ENCODE measurements at places on chromosomes 12 and 14. TPM values are rescaled to one million over a fixed set of nuclear protein-coding genes. Genes with fewer than 3 reads are reported as not detected.

DNA sequence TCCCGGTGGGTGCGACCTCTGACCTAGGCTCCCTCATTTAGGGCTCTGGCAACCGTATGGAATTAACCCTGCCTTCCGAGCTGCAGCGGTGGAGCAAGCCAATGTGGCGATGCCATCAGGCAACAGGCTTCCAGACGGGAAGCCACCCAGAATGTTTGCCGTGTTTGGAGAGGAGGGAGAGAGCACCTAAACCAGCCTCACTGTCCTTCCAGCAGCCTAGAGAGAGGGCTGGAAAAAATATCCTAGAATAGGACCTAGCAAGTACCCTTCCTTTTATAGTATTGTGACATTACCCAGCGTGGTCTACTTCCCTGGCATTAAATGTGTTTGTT, 287 bp upstream of the SLC2A13 start:
- DNase-seq, result no peak

GRCh38 chr14:99191395-99192027, 80.5 kb downstream of the BCL11B start:
- no peak for DNase-seq

Gene CYP27B1
- total RNA-seq, result 30.2 TPM

Gene KCNA5
- 0.79 TPM for total RNA-seq

- no peak for DNase-seq
Observed at GRCh38 chr12:88448337-88448915, 131.8 kb downstream of the KITLG start.

Gene HCAR3
- total RNA-seq, result not detected

DNA sequence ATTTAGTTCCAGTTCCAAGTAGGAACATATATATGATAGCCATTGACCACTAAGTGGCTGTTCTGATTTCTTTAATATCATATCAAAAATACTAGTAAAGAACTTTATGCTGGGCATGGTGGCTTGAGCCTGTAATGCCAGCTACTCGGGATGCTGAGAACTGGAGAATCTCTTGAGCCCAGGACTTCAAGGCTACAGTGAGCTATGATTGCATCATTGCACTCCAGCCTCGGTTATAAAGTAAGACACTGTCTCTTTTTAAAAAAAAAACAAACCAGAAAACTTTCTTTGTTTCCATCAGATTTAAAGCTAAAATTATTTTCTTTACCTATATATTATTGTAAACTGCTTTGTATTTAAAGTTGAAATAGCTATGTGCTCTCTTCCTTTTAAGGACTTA, 127.0 kb downstream of the SCAF11 start:
- DNase-seq, result no peak

Gene KLRC2
- not detected for total RNA-seq

Gene B4GALNT1
- 2.3 TPM for total RNA-seq

Gene PTPN21
- 58.6 TPM for total RNA-seq

DNA sequence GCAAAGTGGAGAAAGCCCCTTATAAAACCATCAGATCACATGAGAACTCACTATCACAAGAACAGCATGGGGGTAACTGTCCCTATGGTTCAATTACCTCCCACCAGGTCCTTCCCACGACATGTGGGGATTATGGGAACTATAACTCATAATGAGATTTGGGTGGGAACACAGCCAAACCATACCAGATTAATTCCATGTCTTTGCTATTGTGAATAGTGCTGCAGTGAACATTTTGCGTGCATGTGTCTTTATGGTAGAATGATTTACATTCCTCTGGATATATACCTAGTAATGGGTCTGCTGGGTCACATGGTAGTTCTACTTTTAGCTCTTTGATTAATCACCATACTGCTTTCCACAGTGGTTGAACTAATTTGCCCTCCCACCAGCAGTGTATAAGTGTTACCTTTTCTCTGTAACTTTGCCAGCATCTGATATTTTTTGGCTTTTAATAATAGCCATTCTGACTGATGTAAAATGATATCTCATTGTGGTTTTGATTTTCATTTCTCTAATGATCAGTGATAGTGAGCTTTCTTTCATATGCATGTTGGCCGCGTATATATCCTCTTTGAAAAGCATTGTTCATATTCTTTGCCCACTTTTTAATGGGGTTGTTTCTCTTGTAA, 29.7 kb upstream of the SAV1 start:
- DNase-seq, result no peak

DNA sequence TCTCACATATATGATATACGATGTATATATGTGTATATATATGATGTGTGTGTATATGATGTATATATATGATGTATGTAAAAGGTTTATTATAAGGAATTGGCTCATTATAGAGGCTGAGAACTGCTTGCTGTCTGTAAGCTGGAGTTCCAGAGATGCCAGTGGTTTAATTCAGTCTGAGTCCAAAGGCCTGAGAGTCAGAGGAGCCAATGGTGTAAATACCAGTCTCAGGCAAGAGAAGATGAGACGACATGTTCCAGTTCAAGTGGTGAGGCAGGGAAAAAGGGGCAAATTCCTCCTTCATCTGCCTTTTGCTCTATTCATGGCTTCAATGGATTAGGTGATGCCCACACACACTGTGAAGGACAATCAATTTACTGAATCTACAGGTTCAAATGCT, 17.1 kb upstream of the STYK1 start:
- DNase-seq, result no peak

- no peak for DNase-seq
Observed at GRCh38 chr14:52759145-52759544, 29.2 kb downstream of the STYX start.

GRCh38 chr14:52244997-52245396, 22.5 kb upstream of the PTGDR start:
- DNase-seq, result no peak

GRCh38 chr12:121189131-121189530, 20.8 kb upstream of the P2RX4 start:
- DNase-seq, result no peak

Gene RNF212B
- total RNA-seq, result 5.4 TPM

- no peak for DNase-seq
Observed at GRCh38 chr14:60658211-60658690, 9.0 kb upstream of the SIX1 start.

- no peak for DNase-seq
Observed at GRCh38 chr14:76063327-76063726, 77.8 kb downstream of the IFT43 start.

DNA sequence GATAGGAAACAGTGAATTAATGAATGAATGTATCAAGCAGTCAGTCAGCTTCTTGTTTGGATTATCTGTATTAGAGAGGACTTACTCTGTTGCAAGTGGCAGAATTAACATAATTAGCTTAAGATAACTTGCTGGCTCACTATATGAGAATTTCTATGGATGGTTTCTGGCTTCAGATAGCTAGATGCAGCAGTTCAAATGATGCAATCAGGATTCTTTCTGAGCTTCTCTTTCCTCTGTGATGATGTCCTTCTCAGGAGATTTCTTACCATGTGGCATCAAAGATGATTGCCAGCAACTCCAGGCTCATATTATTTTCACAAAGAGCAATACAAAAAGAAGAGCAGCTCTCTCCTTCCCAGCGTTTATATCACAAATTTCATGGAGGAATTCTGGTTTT, 30.7 kb downstream of the FRMD6 start:
- no peak for DNase-seq

Gene CMA1
- not detected for total RNA-seq

DNA sequence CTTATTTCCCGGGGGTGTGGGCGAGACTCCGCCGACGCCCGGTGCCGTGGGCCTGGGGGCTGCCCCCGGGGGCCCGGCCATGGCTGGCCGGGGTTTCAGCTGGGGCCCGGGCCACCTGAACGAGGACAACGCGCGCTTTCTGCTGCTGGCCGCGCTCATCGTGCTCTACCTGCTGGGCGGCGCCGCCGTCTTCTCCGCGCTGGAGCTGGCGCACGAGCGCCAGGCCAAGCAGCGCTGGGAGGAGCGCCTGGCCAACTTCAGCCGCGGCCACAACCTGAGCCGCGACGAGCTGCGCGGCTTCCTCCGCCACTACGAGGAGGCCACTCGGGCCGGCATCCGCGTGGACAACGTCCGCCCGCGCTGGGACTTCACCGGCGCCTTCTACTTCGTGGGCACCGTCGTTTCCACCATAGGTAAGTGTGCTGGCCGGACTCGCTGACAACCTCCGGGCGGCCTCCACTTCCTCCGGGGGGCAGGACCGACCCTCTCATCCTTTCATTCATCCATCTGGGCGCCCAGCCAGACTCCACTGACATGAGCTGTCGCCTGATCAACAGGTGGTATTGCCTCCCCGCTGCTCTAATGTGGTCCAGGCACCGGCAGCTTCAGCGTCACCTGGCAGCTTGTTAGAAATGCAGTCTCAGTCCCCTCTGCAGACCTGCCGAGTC, 467 bp downstream of the KCNK13 start:
- peak; percentile 36 for DNase-seq

DNA sequence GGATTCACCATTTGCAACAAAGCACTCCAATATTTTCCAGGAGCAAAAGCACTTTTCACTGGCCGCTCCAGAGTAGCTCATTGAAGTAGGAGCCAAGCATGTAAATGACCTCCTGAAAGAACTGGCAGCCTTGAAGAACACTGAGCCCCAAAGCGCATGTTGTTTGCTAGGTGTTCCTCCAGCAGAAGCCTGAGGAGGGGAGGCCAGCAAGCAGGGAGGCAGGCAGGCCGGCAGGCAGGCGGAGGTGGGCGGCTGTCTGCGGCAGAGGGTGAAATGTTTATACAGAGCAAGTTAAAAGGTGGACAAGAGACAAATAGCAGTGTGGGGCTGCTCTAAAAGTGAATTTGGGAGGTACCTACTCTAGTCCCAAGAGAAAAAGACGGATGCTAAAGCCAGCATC, 439.4 kb downstream of the CCDC91 start:
- DNase-seq, result no peak

- no peak for DNase-seq
Observed at GRCh38 chr12:50151047-50151687, 16.0 kb downstream of the CERS5 start.

Gene KRT78
- total RNA-seq, result 0.93 TPM

Gene PRKCH
- total RNA-seq, result 25.4 TPM

Gene PTHLH
- 0.47 TPM for total RNA-seq

DNA sequence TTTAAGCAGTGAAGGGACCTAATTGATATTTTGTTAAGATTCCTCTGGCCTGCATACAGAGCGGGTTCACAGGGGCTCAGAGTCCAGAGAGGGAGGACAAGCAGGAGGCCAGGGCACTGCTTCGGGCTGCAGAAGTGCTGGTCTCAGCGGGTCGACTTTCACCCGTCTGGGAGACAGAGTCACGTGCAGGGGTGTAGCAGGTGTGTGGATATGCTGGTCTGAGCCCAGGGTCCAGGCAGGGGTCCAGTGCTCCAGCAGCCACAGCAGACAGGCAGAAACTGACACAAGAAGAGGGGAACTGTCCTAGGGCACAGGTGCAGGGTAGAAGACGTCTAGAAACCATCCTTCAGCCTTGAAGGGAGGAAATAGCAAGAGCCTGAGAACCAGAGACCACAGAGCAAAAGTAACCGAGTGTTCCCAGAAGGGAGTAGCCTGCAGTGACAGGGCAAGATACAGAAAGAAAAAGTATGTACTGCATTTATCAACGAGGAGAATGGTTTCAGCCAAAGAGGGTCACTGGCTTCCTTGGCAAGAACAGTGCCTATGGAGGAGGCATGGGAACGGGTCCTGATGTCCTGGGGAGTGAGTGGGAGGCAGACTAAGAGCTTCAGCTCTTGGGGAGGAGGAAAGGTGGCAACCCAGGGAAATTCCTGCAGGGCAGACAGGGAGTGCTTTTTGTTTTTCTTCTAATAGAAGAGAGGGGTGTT, 28.7 kb downstream of the FBXO21 start:
- peak; percentile 90 for DNase-seq

- DNase-seq, result no peak
Observed at GRCh38 chr12:53695152-53696145, 19.6 kb upstream of the ATP5MC2 start.

Gene ZNF891
- 4.8 TPM for total RNA-seq

Gene RBP5
- 1.1 TPM for total RNA-seq

DNA sequence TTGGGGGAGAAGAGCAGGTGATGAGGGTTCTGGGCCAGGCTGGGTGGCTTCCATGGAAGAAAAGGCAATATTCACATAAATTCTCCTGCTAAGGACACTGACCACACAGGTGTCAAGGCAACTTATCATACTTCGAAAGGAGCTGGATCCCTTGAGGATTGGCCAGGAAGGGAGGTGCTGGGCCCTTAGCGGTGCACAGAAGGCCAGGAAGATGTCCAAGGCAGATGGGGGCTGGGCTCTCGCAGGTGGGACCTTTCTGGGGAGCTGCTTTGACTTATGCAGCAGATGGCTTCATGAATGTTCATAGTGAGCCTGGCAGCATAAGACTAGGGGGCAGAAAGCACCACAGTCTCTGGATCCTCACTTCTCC, 3.9 kb downstream of the CD63 start:
- no peak for DNase-seq

GRCh38 chr12:90512518-90512917, 442.5 kb downstream of the CCER1 start:
- DNase-seq, result no peak

DNA sequence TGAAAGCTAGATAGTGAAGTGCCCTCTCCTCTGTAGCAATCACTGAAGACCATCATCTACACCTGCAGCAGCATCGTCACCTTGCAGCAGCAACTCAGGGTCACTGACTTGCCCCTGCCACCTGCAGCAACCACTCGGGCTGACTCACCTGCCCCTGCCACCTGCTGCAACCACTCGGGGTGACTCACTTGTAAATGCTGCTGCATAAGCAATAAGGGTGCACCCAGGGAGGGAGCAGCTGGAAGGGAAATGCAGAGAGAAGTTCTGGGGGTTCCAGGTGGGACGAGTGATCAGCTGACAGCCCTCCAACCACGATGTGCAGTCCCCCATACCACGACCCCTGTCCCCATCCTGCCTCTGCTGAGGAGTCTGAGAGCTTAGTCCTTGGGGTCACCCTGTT, 357.1 kb upstream of the SFSWAP start:
- no peak for DNase-seq

DNA sequence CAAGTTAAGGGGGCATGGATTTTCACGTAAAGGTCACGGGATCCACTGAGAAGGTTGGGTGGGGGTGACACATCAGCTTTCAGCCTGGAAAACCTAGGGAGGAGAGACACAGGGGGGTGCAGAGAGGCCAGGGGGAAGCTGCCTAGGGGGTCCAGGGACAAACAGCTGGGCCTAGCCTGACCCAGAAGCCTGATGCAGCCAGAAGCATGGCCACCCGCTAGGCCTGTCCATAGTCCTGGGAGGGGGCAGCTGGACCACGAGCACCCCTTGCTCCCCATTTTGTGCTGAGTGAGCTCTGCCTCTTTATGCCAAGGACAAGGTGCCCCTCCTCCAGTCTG, 322.7 kb upstream of the RTL1 start:
- no peak for DNase-seq

GRCh38 chr14:76531821-76532318, 155.9 kb downstream of the ESRRB start:
- no peak for DNase-seq

- peak; percentile 72 for DNase-seq
Observed at GRCh38 chr12:85575120-85576096, 260.8 kb downstream of the RASSF9 start.

Gene DDX11
- total RNA-seq, result 49.6 TPM

DNA sequence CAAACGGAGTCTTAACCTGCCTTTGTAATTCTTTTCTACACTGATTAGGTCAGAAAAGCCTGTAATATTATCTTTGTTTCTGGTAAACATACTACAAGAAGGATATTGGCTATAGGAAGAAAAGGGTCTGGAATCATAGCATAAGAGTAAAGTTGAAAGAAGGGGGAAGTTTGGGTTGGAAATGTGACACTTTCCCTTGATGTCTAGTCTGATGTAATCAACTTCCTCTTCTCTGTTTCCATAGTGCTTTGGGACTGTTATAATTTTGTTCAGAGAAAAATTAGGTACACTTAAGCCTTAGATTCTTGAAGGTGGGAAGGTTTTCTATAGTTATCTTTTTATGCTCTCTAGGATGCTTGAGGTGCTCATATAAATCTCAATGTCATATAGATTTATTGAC, 322.2 kb downstream of the AEBP2 start:
- no peak for DNase-seq

GRCh38 chr14:100539766-100540140, 47.5 kb downstream of the BEGAIN start:
- no peak for DNase-seq

Gene LALBA
- total RNA-seq, result 5.2 TPM
